Activated CD4-positive, alpha-beta T cell treated with anti-CD3 and anti-CD28 coated beads for 24 hours (primary cell): ENCODE measurements at places on chromosomes 11 and 22.

DNA sequence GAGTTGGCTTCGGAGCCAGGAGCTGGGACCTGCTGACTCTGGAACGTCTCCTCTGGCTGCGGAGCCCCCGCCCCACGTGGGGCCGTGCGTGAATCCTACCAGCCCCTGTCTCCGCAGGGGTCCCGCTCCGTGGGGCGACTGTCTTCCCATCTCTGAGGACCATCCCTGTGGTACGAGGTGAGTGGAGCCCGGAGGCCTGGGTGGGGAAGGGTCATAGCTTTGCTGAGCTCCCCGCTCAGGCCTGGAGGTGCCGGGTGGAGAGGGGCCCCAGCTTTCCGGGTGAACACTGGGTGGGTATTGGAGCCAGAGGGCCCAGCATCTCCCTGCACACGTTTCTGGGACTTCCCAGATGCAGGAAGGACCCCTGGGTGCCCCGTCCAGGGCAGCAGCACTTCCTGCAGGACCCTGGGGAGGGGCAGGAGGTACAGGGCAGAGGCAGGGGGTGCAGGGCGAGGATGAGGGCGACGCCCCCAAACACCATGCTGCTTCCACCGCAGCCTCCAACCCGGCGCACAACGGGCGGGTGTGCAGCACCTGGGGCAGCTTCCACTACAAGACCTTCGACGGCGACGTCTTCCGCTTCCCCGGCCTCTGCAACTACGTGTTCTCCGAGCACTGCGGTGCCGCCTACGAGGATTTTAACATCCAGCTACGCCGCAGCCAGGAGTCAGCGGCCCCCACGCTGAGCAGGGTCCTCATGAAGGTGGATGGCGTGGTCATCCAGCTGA lies 3.8 kb downstream of the MUC5AC start:
- no peak for DNase-seq

DNA sequence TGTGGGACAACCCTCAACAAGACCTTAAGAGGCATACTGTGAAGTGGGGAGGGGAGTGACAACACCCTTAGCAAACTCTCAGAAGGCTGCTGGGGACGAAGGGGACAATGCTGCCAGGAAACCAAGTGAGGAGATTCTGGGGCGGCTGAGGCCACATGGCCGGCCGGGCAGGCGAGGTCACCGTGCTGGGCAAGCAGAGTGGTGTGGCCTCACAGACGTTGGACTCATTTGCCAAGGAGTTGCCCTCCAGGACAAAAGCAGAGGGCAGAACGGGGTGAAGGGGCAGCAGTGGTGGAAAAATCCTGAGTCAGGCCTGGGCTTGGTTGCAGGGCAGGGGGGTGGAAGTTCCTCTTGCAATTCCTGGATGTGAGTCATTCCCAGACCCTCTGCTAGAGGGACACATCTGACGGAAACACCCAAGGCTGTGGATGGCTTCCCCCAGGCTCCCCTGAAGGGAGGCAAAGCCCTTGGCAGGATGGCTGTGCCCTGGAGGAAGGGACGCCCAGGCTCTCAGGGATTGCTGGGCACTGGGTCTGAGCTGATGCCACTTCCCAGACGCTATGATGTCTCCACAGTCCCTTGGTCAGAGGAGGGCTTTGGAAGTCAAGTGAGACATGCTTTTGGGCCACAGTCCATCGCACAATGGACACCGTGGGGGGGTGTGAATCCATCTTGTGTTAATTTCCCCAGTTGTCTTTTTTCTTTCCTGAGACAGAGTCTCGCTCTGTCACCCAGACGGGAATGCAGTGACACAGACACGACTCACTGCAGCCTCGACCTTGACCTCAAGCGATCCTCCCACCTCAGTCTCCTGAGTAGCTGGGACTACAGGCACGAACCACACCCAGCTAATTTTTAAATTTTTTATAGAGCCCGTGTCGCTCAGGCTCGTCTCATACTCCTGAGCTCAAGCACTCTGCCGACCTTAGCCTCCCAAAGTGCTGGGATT lies 16.2 kb upstream of the SHANK3 start:
- no peak for DNase-seq

- DNase-seq: no peak
Measured at GRCh38 chr11:120401506-120401905, 65.3 kb downstream of the ARHGEF12 start.

DNA sequence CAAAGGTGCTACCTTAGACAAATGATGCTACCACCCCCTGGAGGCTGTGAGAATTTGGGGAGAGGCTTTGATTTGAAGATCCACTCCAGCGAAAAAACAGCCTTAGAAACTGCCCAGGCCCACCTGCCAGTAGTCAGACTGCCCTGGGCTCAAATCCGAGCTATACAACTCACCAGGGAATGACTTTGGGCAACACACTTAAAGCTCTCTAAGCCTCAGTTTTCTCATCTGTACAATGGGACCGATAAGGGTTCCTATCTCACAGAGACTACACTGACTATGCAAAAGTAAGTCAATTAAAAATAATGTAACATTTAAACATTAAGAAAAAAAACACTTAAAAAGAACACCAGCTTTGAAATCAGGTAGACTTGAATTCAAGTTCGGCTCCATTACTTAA lies 19.9 kb downstream of the VWCE start:
- no peak for DNase-seq

- no peak for DNase-seq
Measured at GRCh38 chr11:125423247-125423849, 72.7 kb downstream of the FEZ1 start.

DNA sequence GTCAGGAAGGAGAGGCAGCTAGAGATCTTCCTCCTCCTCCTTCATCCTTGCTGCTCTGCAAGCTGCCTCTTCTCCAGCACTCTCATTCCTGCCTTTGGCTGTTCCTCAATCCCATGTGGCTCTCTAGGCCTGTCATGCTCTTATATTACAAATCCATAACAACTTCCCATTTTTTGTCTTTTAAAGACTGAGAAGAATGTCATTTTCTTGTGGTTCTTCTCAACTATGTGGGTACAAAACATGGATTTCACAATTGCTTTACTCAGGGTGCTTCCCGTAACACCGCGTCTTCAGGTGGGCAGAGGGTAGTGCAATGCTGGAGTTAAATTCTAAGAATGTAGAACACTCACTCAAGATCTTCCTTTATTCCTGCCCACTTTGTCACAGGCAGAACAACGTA lies 6.8 kb upstream of the CAT start:
- no peak for DNase-seq

DNA sequence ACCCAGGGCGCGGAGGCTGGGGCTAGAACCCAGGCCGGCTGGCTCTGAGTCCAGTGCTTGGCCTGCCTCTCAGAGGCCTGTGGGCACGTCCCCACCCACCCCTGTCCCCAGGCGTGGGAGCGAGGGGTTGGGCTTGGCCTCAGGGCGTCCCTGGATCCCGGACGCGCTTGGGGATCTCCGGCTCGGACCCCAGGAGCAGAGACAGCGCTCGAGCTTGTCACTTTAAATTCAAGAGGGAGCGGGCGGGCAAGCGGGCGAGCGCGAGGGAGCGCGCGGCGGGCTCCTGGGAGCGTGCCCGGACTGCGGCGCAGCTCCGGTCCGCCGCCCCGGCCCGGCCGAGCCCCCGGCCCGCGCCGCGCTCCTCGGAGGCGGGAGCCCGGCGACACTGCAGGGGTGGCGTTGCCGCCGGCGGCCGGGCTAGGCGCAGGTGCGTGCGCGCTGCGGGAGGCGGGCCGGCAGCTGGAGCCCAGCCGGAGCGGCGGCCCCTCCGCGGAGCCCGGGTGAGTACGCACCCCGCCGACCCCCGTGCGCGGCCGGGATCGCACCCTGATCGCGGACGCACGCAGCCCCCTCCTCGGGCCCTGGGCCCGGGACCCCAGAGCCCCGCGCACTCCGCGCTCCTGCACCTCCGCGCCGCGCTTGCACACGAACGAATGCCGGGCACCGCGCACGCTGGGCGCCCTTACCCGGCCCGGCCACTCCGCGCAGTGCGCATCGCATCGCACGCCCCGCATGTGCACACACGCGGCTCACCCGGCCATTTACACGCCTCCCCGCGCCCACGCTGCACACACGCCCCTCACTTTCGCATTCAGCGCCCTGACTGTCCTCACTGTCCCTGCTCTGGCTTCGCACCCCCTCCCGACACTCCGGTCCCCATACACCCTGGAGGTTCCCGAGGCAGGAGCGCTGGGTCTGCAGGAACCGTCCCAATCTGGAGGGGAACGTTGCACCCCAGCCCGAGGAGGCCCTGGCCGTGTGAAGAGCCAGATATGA lies at the start of gene SYT12:
Gene SYT12 (plus strand): TSS at position 174 of the 996 bp plus-strand sequence. CDS start 7,011 bp downstream, outside the sequence.
- DNase-seq: no peak

DNA sequence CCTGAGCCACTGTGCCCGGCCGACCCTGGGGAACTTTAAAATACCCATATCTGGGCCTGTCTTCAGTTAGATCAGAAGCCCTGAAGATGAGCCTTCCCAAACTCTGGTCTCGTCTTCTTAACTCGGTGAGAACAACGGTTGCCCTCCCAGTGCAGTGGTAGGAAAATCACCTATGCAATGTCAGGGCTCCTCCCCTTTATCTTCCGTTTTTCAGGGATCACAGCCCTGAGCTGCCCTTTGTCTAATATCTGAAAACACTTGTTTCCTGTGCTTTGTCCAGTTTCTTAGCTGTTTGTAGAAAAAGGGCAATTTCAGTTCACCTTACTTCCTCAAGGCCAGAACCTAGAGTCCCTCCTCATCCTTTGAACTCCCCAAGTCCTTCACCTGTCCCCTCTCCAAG lies 9.4 kb downstream of the DRAP1 start:
- no peak for DNase-seq

DNA sequence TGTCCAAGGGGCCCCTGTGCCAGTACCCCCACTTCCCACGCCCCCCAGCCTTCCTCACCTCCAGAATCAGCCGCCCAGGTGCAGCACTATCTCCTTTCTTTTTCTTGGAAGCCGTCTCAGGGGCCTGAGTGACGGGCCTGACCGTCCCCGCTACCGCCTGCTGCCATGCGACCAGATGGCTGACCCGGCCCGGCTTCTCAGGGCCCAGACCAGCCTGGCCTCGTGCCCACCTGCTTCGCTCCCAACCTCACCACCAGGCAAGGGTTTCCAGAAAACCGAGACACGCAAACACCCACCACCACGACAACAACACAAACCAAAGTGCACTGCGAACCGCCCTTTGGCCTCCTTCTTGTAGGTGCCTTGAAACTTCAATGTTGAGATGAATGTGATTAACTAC lies 39.1 kb downstream of the MACROD1 start:
- DNase-seq: no peak

DNA sequence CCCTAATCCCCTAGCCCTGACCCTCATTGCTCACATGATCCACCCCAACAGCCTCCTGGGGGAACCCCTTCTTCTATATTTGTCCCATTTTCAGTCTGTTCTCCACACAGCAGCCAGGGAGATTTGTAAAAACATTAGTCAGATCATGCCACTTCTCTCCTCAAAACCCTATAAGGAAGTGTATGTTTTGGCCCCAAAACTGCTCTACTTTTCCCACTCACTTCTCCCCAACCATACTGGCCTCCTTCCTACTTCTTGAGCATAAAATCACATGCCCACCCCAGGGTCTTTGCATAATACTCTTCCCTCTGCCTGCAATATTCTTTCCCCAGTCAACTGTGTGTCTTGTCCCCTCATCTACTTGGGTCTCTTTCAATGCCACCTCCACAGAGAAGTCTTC lies 4.7 kb upstream of the SLC22A12 start:
- DNase-seq: no peak

GRCh38 chr22:20316217-20316843 lies 3.5 kb downstream of the DGCR6L start:
- DNase-seq: no peak

DNA sequence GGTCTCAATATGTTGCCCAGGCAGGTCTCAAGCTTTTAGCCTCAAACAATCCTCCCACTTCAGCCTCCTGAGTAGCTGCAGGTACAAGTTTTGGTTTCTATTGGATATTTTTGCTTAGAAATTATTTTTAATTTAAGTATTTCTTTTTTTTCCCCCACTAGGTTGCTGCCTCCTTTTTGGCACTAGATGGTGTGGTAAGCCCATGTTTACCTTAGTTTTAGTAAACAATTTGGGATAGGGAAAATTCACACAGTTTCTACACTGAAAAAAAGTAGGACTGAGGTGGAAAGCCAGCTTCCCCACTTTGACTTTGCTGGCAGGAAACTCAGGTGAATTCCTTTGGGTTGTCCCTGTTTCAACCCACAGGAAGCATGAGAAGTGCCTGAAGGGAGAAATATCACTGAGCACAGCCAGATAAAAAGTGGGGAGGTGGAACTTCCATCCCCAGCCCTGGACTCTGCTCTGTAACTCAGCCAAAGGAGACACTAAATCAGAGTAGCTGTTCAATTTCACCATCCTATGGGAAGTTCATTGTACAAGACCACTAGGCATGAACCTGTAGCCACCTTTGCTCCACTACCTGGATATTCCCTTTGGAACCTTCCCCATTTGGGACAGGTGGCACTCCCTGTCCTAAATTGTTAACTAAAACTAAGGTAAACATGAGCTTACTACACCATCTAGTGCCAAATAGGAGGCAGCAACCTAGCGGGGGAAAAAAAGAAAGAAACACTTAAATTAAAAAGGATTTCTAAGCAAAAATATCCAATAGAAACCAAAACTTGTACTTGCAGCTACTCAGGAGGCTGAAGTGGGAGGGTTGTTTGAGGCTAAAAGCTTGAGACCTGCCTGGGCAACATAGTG lies 154.4 kb upstream of the FAT3 start:
- no peak for DNase-seq

GRCh38 chr11:92682952-92683351 lies 286.5 kb upstream of the MTNR1B start:
- DNase-seq: no peak

DNA sequence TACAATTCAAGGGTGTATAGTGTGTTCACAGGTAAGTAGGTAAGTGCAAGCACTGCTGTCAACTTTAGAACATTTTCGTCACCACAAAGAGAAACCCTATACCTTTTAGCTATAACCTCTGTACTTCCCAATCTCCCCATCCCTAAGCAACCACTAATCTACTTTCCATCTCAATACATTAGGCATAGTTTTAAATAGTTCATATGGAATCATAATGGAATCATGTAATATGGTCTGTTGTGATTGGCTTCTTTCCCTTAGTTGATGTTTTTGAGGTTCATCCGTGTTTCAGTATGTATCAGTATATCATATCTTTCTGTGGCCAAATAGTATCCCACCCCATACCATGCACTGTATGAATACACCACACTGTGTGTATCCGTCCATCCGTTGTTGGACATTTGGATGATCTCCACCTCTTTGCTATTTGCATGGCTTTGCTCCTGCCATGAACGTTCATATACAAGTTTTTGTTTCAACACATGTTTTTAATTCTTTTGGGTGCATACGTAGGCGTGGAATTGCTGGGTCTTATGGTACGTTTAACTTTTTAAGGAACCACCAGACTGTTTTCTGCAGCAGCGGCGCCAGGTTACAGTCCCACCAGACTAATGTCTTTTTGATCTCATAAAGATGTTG lies 27.7 kb upstream of the OPCML start:
- no peak for DNase-seq
